ENCODE measurements at places on chromosomes 2 and 18.

DNA sequence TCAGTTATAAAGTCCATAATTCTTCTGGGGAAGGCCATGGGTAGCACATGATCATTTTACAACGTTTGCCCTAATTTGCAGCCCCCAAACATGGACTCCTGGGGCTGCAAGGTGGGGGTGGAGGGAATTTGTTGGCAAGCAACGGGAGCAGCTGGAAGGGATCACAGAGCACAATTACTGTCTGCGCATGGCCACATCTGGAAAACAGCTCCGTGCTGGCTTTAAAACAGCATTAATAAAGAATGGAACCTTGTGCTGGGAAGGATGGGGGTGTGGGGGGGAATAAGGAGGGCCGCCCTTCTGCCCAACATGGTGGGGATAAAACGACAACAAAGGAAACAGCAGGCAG is 60.9 kb upstream of the SLC14A2 start:
- DNase-seq = no peak

GRCh38 chr2:224723586-224724217 is 7.5 kb upstream of the CCDC195 start:
- DNase-seq = no peak

- no peak for DNase-seq
These were observed 7.5 kb downstream of the SLC9A4 start for GRCh38 chr2:102480285-102481195.

DNA sequence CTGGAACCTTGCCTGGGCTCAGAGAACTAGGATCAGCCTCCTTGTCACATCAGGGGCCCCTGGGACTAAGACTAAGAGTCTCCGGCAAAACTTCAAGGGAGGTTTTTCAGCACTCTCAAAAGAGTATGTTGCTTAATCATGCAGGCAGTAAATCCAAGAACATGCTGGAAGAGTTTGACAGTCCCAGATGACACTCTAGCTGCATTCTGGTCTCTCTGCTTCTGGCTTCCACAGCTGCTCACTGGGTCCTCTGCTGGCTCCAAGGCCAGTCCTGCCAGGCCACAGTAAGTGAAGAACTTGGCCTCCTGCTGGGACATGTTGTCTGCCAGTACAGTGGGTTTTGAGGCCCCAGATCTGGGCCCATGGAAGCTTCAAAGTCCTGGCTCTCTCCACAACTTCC is 45.2 kb upstream of the IL1RL1 start:
- no peak for DNase-seq

DNA sequence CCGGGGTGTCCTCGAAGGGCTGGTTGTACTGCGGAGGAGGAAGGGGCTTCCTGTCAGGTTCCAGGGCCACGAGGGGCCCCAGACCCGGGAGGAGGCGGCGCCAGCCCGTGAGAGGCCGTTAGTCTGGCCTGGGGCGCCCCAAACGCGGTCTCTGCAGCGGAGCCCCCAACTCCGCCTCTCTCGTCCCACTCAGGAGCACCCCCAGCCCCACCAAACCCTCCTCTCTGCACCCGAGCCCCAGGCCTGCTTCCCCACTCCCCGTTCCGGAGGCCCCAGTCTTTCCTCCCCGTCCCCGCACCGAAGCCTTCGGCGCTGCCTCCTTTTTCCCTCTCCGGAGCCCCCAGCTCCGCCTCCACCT is 473 bp downstream of the HJURP start:
- DNase-seq = no peak

DNA sequence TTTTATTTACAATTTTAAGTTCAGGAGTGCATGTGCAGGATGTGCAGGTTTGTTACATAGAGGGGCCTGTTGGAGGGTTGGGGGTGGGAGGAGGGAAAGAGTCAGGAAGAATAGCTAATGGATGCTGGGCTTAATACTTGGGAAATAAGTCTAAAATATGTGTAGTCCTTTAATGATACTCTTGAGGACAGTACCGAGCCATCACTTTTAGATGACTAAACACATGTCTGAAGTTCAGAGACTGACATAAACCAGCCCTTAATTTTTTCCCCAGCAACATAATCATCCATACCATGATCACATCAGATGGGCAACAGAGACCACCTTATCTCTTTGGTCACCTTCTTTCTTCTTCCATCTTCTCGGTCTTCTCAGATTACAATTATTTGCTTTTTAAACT is 189.1 kb upstream of the COL3A1 start:
- no peak for DNase-seq

GRCh38 chr2:98811766-98812165 is 80.8 kb upstream of the MGAT4A start:
- no peak for DNase-seq

DNA sequence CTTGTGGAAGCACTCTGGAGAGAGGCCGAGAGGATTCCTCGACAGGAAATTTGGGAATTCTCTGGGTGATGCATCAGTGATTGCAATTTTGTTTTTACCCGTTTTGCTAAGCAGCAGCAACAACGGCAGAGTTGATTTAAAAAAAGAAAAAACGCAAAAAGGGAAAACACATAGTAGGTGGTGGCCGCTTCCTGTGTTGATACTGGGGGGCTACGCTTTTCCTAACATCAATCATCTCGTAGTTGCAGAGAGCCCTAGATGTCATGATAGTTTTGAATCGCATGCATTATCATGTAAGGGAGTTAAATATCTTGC is 271 bp upstream of the RBM43 start:
- no peak for DNase-seq

- no peak for DNase-seq
These were observed 128.0 kb downstream of the NFATC1 start for GRCh38 chr18:79523736-79524180.

DNA sequence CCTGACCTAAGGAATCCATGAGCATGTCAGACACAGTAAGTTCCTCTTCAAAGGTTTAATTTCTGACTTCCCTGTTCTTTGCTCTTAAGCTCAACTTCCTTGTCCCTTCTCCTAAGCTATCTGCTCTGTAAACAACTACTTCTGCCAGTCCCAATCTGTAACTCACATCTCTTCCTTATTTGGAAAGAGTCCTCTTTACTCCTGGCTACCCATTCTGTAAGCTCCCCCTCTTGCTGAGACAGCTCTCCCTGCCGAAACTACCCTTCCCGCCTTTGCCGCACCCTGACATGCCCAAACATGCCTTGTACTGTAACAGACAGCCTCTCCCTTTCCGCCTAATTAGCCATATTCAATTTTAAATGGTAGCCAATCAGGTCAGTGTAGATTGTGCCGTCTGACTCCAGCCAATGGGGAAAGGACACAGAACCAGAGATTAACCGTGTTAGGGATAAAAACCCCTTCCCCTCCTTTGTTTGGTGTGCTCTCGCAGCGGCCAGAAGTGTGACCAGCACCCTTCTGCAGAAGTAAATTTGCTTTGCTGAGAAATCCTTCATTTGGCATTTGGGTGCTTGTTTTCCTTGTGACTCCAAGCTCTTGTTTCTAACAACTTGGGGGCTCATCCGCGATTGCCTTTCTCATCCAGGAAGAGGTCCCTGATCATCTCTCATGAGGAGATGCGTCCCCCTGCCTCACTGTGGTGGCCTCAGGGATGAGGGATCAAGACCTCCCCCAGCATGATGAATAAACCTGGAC is 49.0 kb downstream of the PIAS2 start:
- DNase-seq = no peak

Measured in esophagus squamous epithelium (tissue), 5 donors.